Activated T-cell treated with anti-CD3 and anti-CD28 coated beads, Interleukin-2, amount 50 U/mL, for 72 hours (primary cell): ENCODE measurements at places on chromosomes 4 and X. TPM values are rescaled to one million over a fixed set of nuclear protein-coding genes. Genes with fewer than 3 reads are reported as not detected.
A peak's percentile ranks its signal among the peaks of the same experiment; 100 is the strongest.

MID2 gene
- 15.8 TPM for total RNA-seq

P2RY10 gene
- total RNA-seq: 82.7 TPM

LUZP4 gene
- not detected for total RNA-seq

AFP gene
- total RNA-seq: not detected

AKAP14 gene
- not detected for total RNA-seq

RENBP gene
- total RNA-seq: 13.9 TPM

MTCP1 gene
- 33.1 TPM for total RNA-seq

DDX3X gene
- 419 TPM for total RNA-seq

NPY2R gene
- not detected for total RNA-seq

GLOD5 gene
- not detected for total RNA-seq

DNA sequence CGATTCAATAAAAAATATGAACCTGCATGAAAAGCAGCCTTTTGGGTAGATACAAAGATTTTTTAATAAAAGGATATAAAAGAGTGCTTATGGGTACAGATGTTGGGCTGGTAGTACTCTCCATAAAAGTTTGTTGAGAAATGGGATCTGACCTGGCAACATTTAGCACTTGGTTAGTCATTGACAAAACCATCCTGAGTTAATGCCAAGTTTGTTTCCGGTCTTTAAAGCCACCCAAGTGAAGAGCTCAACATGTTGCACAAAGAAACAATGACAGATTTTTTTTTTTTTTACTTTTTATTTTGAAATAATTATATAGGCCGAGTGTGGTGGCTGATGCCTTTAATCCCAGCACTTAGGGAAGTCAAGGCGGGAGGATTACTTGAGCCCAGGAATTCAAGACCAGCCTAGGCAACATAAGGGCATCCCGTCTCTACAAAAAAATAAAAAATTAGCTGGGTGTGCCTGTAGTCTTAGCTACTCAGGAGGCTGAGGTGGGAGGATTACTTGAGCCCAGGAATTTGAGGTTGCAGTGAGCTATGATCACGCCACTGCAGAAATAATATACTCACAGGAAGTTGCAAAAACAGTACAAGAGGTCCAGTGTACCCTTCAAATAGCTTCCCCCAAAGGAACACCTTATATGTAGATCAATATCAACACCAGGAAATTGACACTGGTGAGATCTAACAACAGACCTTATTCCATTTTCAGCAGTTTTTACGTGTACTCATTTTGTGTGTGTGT lies 16.6 kb downstream of the CHST7 start:
- peaks cover 35% of the 10 kb centered on the region for H3K4me1 ChIP-seq
- H3K27ac ChIP-seq: no peak overlapping the region
- no peak for DNase-seq
- no peak overlapping the region for H3K4me3 ChIP-seq
- H3K27me3 ChIP-seq: peaks cover 7% of the 10 kb centered on the region

GRCh38 chr4:67204441-67204840 lies 340.9 kb downstream of the CENPC start:
- H3K36me3 ChIP-seq: no peaks in the 10 kb centered on the region
- no peaks in the 10 kb centered on the region for H3K4me1 ChIP-seq
- H3K27ac ChIP-seq: no peak overlapping the region
- no peak for DNase-seq
- H3K4me3 ChIP-seq: no peak overlapping the region

DNA sequence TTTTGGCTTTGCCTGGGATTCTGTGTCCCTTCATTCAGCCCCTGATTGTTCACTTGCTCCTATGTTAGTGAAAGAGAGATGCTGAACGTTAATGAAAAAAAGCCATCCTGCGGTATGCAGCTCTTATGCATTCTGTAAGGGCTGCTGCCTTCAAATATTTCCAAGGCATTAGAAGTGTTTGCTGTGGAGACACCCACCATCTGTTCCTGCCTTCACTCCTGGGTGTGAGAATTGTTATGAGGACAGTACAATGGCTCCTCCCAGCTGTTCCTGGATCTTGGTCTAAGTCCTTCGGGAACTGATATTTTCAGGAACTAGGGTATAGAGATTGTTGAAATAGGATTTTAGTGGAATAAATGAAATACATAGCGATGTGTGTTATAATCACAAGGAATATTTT lies 427.1 kb upstream of the FAM47C start:
- no peak for DNase-seq
- H3K36me3 ChIP-seq: no peaks in the 10 kb centered on the region
- H3K27me3 ChIP-seq: peaks cover 5% of the 10 kb centered on the region
- H3K4me1 ChIP-seq: no peaks in the 10 kb centered on the region

DNA sequence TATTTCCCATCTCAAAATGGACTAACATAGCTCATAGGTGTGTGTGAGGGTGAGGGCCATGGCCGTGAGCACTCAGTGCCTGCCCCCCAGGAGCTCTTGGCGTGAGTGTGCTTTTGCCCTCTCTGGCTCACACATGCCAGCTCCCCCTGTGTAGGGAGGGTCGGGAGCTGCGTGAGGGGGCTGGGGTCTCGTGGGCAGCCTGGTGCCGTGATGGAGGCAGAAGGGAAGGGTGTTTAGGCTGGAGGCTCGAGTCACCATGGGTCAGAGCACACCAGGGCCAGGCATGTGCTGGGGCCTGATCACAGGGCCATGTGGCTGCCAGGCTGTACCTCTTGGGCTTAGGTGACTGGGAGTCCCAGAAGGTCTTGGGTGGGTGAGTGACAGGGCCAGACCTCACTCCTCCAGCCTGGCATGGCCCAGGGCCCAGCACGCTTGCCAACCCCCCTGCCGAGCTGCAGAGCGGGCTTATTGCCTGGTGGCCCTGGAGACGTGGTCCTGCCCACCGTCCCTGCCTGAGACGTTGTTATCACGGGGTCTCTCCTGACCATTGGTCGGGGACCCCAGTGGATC lies 44.0 kb downstream of the ADRA2C start:
- DNase-seq: no peak
- no peak overlapping the region for H3K27ac ChIP-seq
- H3K4me3 ChIP-seq: no peak overlapping the region
- H3K27me3 ChIP-seq: peaks cover 22% of the 10 kb centered on the region
- no peaks in the 10 kb centered on the region for H3K4me1 ChIP-seq

DNA sequence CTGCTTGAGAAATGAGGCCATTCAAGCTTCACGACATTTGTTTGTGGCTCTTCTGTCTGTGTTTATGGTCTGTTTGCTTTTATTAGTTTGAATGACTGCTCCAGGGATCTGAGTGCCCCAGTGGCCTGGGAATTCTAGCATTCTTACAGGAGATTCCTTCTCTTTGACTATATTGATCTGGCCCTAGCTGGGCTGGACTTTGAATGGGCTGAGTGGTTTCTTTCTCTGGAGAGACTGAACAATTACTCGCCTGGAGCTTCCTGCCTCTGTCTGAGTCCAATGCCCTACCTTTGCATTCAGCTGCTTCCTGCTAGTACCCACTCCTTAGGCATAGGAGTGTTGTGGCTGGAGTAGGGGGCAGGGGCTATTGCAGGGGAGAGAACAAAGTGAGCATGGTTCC lies 51.2 kb upstream of the EDA start:
- H3K27me3 ChIP-seq: peaks cover 18% of the 10 kb centered on the region
- no peak overlapping the region for H3K4me3 ChIP-seq
- DNase-seq: no peak
- no peaks in the 10 kb centered on the region for H3K4me1 ChIP-seq

DNA sequence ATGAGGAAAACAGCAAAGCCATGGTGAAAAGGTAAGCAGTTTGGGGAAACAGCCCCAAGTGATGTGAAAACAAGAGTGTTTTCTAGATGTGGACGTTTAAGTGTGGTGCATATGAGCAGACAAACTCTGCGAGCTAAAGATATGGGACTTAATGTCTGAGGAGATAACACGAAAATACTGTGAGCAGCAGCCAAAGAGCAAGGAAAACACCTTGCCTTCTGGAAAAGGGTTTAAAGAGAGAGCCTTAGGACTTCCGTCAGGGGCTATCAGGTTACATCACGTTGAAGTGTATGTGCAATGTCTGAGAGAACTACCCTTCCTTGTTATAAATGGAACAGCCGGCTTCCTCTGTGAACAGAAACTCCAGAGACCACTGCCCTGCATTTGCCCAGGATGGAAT lies 54.2 kb downstream of the LEF1 start:
- H3K36me3 ChIP-seq: no peaks in the 10 kb centered on the region
- peaks cover 100% of the 10 kb centered on the region for H3K4me1 ChIP-seq
- H3K27me3 ChIP-seq: no peaks in the 10 kb centered on the region
- peak overlapping the region; percentile 64 for H3K4me3 ChIP-seq

DNA sequence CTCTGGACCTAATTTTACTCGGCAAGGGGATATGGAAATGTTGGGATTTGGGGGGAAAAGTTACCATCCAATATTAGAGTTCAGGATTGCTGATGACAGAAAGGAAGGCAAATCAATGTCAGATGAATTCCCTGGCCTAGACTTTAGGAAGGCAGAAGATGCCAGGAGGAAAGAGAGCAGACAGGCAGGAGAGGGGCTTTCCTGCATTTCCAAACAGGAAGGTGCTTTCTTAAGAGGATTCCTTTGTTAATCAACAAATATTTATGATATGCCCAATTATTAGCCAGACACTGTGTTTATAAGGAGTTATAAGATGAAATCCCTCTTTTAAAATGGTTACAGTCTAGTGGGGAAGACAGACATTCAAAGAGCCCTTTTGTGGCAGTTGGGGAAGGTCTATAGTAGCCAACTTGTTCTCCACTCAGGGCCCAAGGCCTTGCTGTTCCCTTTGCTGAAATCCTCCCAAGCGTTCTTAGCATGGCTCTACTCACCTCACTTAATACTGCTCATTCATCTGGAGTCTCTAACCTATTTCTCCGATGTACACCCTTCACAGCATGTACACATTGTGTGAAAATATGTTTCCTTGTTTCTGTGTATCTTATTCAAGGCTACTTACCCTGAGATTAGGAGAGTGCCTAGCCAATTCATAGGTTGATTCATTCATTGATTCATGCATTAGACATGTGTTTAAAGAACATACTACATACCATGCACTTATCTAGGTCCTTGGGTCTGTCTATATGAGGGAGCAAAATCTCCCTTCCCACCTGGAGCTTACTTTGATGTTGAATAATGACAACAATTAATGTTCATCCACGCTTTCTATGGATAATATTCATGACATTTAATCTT lies 5.3 kb downstream of the IGFBP7 start:
- H3K27me3 ChIP-seq: peaks cover 33% of the 10 kb centered on the region
- H3K27ac ChIP-seq: no peak overlapping the region
- no peak for DNase-seq
- H3K36me3 ChIP-seq: no peaks in the 10 kb centered on the region
- H3K4me1 ChIP-seq: no peaks in the 10 kb centered on the region

DNA sequence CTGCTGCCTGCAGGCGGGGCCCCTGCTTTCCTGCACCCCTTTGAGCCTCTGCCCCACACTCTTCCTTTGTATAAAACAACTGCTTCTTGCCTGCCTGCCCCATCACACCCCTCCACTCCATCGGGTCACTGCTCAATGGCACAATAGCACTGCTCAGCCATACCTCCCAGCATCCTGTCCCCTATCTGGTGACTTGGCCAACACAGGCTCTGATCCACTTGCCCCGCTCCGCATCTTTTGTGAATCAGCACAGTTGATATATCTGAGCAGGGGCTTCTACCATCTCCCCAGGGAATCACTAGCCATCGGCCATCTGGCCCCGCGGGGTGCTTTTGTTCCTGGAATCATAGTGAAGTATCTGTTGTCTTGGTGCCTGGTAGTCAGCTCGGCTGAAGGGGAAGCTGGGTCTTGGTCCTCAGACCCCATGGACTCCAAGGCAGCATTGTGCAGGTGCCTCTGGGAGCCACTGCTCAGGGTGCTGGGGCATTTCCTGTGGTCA lies 45.3 kb downstream of the MAP7D3 start:
- no peak overlapping the region for H3K4me3 ChIP-seq
- DNase-seq: no peak
- no peaks in the 10 kb centered on the region for H3K36me3 ChIP-seq
- H3K27ac ChIP-seq: no peak overlapping the region
- H3K4me1 ChIP-seq: peaks cover 20% of the 10 kb centered on the region

DNA sequence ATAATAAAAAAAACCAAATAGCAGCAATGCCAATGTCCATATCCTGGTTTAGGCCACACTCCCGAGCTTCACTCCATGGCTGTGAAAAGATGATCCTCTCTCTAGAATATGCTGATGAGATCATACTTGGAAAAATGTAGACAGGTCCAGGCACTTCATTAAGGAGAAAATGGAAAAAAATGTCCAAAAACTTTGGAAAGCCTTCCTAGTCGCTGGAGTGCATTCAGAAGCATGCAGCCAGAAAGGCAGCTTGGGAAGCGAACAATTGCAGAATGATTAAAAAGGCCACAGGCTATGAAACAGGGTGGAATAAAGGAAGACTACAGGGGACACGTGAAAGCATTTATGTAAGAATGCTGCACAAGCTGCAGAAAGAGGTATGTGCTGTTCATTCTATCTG lies 165.6 kb upstream of the HCCS start:
- H3K36me3 ChIP-seq: no peaks in the 10 kb centered on the region
- no peak overlapping the region for H3K4me3 ChIP-seq
- no peaks in the 10 kb centered on the region for H3K27me3 ChIP-seq
- no peak for DNase-seq

DNA sequence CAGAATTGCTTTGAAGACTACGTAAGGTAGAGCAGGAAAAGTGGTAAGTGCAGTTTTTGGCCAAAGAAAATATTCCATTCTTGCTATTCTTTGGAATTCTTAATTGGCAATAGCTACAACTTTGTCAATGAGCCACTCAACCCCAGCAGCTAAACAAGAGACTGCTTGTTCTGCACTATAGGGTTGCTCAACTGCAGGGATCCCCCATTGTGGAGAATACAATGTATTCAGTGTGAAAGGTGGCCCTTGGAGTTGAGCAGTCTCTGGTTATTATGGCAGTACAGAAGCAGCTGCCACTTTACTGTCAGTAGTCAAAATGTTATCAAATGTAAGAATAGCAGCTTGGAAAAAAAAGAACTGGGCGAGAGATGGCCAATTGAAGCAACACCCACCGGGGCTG lies 808.7 kb downstream of the CENPC start:
- H3K4me1 ChIP-seq: no peaks in the 10 kb centered on the region
- no peaks in the 10 kb centered on the region for H3K36me3 ChIP-seq
- no peak overlapping the region for H3K4me3 ChIP-seq

- peak overlapping the region; percentile 89 for H3K4me3 ChIP-seq
- H3K36me3 ChIP-seq: peaks cover 5% of the 10 kb centered on the region
- DNase-seq: no peak
Measured at GRCh38 chr4:67580577-67580976, 22.1 kb downstream of the STAP1 start.

GRCh38 chr4:63493265-63493664 lies 916.0 kb downstream of the TECRL start:
- H3K27ac ChIP-seq: no peak overlapping the region
- peaks cover 2% of the 10 kb centered on the region for H3K36me3 ChIP-seq
- H3K4me1 ChIP-seq: no peaks in the 10 kb centered on the region
- H3K27me3 ChIP-seq: no peaks in the 10 kb centered on the region
- no peak overlapping the region for H3K4me3 ChIP-seq

DNA sequence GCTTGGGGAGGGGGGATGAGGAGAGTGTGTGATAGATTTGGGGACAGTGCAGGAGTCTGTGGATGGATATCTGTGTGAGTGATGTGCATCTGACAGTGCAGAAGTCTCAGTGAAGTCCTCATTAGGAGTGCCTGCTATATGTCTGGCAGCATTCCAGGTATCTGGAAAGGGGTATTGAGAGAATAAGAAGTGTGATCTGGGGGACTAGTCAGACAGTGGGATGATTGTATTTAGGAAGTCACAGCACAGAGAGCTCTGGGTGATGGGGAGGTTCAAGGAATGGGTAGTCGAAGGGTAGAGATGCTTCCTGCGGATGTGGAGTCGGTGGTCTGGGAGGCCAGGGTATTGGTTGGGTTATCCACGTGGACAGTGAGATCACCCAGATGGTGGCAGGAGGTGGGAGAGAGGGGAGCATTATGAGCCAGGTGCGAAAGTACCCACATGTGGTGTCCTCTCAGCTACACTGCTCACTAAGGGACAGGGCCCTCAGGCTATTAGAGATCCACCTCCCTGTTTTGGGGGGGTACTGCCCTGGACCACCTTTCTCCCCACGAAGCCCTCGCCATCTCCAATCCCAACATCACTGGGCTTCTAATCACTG lies 9.8 kb downstream of the MAGED2 start:
- no peak overlapping the region for H3K4me3 ChIP-seq
- H3K36me3 ChIP-seq: no peaks in the 10 kb centered on the region
- DNase-seq: no peak
- no peaks in the 10 kb centered on the region for H3K27me3 ChIP-seq
